ENCODE measurements at places on chromosomes 7 and 10.

- no peak for ATAC-seq
These were observed 11.6 kb downstream of the FRG2B start for GRCh38 chr10:133614830-133615580.

GRCh38 chr7:149443523-149443922 lies 17.3 kb downstream of the ZNF777 start:
- no peak for ATAC-seq

DNA sequence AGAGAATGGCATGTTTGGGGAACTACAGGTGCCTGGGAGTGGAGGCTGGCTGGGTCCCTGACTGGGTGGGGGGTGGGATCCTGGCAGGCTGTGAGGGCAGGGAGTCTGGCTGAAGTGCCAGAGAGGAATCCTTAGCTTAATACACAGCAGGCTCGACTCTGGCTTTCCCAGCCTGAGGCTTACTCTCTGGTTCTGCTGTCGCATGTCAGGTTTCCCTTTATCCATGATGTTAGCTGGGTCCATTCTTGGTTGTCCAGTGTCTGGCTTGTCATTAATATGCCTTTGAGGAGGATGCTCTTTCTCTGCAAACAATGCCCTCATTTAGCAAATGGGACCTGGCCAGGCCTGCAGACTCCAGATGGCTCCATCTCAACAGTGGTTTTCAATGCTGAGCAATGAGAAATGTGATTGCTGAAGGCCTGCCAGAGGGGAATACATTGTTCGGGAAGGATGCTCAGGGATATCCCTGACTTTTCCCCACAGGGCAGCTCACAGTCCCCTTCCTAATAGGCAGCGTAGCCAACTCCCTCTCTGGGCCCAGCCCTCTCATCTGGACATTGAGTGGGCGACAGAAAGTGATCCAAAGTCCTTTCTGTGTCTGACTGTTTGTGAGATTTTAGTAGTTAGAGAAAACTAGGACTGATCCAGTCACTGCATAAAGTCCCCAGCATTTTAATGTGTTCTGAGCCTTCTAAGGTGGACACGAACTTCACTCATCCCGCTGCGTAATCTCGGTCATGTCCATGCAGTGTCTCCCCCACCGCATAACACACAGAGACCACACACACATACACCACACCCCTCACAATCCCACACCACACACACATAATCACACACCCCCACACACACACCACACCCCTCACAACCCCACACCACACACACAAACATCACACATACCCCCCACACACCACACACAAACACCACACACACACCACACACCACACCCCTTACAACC lies 124.9 kb downstream of the ANLN start:
- ATAC-seq: peak; percentile 55

DNA sequence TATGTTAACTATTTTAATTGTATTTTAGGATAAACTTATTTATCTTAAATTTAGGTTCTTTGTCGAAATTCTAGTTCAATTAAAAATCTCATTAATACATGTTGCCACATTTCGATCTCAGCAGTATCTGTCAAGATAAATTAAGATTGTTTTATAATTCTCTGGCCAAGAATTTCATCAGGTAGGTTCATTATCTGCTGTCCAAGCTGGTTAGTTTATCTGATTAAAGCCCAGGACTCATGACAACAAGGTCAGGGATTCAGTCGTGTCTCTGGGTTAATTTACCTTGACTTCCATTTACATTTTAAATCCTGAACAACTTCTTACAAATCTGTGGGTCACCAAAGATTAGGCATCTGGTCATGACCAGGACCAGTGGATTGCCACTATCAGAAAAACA lies 7.6 kb downstream of the STEAP4 start:
- no peak for ATAC-seq

- peak; percentile 91 for ATAC-seq
These were observed 55.2 kb downstream of the FHIP2A start for GRCh38 chr10:114876602-114877300.

DNA sequence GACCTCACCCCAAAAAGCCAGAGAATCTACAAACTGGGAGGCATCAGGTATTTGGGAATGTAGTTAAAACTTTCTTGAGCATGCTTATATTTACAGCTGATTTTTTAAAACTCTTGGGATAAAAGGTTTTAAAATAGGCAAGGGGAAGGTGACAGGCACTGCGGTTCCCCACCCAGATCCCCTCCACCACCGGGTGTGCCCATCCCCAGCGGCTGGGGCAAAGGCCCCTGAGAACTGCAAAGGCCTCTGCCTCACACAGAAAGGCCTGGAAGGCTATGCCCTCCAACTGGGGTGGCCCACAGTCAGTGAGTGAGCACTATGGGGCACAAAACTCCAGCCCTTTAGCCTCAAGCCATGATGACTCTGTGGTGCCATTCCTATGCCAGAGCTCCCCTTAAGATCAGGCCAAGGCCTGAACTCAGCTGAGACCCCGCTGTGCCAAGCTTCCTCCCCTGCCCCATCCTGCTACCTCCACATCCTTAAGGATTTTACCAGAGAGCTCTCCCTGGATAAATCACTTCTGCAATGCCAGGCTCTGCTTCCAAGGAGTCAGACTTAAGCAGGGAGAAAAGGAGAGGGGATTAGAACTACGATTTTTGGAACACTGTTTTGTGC lies 299.1 kb downstream of the GRID1 start:
- no peak for ATAC-seq

DNA sequence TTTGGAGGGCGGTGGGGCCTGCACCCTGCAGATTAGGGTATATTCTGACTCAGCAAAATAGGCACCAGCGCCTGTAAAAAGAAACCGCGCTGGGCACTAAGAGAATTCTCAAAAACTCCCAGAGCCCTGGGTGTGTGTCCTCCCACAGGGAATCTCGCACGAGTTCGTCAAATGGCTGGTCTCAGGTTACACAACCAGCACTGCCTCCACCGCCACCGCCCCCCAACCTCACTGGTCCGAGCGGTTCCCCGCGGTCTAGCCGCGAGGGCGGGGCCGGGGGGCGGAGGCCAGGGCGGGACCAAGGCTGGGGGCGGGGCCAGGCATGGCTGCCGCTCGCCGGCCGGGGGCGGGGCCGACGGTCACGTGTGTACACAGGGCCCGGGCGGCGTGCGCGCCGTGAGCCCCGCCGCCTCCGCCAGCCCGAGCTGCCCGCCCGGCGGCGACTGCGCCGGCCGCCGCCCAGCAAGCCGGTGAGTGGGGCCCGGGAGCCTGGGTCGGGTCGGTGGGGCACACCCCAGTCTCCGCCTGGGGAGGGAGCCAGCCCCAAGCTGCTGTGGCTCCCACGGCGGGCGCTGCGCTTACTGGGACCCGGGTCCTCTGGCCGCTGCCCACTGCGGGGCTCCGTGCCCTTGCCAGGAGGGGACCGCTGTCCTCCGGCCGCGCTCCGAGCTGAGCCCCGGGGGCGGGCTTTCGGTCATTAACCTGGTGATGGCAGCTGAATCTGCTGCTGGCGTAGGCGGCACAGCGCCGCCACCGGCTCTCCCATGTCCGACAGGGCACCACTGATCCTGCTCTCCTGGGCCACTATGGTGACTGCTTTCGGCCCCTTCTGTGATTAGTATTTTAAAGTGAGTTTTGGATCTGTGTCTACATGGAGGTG lies at the start of gene GPR146:
Gene GPR146 (plus strand): TSS at position 358 of the 880 bp plus-strand sequence. CDS start 12,970 bp downstream, outside the sequence.
- peak; percentile 90 for ATAC-seq

DNA sequence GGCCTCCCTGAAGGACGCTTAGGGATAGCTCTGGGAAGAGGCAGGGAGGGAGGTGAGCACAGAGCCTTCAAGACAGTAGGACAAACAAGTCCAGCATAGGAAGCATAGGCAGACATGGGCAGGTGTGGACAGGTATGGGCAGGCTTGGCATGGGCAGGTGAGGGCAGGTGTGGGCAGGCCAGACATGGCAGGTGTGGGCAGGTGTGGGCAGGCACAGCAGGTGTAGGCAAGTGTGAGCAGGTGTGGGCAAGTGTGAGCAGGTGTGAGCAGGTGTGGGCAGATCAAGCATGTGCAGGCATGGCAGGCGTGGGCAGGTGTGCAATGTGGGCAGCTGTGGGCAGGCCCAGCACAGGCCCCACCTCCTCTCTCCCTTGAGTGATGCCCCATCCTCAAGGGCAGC lies 148.8 kb upstream of the ZMIZ1 start:
- no peak for ATAC-seq

GRCh38 chr7:50610521-50611277 lies 45.5 kb upstream of the DDC start:
- ATAC-seq: no peak

- no peak for ATAC-seq
These were observed 730.9 kb downstream of the GRID1 start for GRCh38 chr10:85635650-85636049.

GRCh38 chr7:44978511-44979366 lies at the start of gene MYO1G:
Gene MYO1G (minus strand): TSS chr7:44979015. CDS start chr7:44978961, 54 bp downstream.
- peak; percentile 15 for ATAC-seq

GRCh38 chr10:2366264-2366931 lies 629.1 kb upstream of the ADARB2 start:
- no peak for ATAC-seq

- ATAC-seq: no peak
These were observed 138.0 kb upstream of the MTPN start for GRCh38 chr7:136114966-136115762.

- ATAC-seq: peak; percentile 60
These were observed 7.3 kb downstream of the AASS start for GRCh38 chr7:122136639-122137245.

- ATAC-seq: peak; percentile 62
These were observed 33.6 kb downstream of the JMJD1C start for GRCh38 chr10:63431962-63432797.

DNA sequence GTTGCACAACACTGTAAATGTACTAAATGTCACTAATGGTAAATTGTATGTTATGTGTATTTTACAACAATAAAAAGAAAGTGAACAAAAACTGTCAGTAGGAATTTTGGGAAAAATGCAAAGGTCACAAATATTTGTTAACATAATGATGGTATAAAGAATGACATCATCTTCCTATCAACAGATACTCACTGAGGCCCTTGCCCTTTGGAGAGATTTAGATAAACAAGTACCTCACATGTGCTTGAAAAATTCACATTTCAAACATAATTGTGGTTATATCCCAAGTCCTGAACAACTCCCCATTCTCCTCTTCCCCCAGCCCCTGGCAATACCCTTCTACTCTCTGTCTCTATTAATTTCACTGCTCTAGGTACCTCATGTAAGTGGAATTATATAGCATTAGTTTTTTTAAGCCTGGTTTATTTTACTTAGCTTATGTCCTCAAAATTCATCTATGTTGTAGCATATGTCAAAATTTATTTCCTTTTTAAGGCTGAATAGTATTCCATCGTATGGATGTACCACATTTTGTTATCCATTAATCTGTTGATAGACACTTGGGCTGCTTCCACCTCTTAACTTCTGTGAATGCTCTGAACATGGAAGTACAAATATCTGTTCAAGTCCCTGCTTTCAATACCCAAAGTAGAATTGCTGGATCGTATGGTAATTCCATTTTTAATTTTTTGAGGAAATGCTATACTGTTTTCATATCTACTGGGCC lies 90.5 kb downstream of the WIPF3 start:
- no peak for ATAC-seq

DNA sequence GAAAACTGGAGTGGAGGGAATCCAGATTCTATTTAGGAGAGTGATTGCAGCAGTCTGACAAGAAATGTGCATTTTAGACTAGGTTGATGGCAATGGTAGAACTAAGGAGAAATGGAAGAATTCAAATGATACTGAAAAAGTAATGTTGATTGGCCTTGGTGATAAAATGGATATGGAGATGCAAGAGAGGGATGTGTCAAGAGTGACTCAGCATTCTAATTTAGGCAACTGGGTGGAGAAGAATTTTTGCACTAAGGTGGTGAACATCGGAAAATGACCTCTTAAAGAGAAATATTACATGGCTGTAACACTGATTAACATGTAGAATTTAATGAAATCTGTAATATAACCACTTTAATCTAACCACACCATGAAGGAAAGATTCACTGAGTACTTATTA lies 806.5 kb downstream of the PHTF2 start:
- ATAC-seq: no peak

DNA sequence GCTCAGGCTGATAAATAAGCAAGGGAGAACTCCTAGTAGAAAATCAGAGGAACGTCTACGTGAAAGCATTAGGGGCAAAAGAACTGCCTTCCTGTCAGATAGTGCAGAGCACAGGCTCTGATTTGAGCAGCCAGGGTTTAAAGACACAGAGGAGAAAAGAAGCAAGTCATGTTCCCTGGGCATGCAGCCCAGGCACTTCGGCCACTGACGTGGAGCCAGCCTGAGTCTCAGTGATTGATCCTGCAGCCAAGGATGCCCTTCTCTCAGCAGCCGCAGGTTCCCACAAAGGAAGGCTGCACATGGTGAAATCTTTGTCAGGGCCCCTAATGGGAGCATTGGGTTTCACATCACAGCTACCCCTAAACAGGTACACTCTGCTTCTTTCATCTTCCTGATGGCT lies 161.7 kb upstream of the HPS1 start:
- no peak for ATAC-seq

DNA sequence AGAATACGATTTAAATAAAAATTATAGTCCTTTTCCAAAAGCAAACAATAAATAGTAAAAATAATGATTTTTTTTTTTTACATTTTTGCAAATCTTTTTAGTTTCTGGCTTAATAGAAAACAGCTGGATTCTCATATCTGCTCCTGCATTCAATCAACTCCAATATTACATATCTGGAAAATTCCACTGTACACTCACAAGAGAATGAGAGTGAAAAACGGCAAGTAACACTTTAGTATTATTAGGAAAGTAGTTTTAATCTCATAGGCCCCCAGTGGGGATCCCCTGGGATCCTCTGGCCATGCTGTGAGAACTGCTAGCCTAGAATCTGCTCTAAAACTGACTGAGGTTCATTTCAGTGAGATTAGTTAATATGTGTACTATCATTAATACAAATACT lies 128.6 kb upstream of the LRRN3 start:
- ATAC-seq: no peak

DNA sequence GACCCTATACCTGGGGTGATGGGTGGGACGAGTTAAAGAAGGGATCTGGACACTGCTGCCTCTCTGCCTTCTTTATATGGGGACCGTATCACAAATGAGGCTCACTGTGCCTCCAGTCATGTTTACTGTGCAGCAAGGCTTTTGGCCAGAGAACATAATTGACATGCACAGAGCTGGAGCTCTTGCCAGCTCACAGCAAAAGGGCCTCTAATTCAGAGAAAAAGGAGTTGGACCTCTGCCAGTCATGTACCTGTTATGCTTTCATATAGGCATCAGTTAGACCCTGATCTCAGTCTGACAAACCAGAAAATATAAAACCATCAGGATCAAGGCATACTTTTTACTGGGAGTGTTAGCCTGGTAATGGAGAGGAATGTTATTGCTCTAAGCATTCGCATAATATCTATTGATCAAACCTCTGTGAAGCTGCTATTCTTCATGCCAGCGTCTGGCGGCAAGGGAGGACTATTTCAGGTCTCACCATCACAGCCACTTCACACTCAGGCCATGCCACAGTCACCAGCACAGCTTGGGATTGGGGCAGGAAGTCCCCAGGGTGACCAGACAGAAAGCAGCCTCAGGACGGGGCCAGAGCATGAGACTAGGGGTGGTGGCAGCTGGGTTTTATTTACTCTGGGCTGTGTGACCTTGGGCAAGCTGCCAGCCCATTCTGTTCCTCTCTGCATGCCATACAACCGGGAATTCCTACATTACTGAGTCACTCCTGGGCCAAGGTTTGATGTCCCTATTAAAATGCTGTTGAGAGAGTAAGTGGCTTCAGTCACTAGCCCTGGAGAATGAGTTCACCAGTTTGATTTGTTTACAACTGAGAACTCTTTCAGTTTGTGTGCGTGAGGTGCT lies 90.1 kb downstream of the NPSR1 start:
- peak; percentile 91 for ATAC-seq
